ENCODE measurements at places on chromosomes 1 and 21.

DNA sequence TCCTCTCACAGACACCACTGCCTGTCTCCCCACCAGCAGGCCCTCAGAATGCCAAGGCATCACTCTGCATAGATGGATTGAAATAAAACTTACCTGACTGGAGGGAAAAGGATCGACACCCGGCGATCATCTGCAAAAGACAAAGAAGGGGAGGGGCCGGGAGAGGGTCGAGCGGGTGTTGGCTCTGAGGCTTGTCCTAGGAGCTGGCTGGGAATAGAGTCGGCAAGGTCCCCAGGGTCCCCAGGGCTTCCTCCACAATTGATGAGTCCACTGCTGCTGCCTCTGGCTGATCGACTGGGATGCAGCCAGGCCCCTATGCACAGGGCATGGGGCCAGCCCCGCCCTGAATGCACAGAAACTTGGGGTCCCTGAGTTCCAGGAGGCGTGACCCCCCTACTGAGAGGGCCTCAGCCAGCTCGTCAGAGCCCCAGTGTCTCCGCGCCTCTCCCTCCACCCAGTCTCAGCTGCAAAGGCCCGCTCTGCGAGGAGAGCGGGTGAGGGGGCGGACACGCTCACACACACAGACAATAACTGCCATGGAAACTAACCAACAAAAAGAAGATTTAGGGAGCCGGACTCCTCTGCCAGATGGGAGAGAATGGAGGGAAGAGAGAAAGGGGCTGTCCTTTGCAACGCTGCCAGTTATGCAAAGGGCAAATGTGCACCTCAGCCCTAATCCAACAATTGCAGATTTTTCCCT lies at the start of gene KLHDC8A:
KLHDC8A (minus strand) TSS at position 483 of the 700 bp plus-strand sequence. CDS start 13,318 bp downstream, outside the sequence.
- DNase-seq: no peak

DNA sequence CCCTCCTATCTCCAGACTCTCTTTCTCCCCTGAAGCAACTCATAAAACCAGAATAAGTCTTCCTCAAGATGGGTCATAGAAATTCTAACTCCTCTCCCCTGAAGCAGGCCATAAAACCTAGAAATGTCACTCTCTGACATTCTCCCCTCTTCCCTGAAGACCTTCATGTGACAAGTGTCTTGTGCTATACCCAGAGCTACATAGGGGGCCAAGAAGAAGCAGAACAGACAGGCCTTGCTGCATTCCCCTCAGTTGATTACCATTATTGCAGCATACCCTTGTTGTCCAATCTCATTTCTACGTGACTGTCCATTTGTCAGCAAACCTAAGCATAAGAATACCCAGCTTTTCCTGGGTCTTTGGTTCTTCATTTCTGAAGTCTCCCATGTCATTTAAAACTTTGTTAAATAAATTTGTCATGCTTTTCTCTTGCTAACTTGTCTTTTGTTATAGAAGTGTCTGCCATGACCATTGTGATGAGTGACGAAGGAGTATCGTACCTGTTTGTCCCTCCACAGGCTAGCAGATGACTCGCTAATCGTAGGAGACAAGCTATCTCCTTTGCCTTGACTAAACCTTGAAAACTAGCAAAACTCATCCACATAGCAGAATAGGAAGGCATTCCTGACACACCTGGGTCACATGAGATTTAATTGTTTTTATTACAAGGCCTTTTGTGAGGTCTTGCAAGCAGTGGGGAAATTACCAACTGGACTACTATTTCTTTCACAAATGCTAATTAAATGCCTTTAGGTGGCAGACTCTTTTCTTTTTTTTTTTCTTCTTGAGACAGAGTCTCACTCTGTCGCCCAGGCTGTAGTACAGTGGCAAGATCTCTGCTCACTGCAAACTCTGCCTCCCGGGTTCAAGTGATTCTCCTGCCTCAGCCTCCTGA lies 39.4 kb upstream of the ZNF326 start:
- DNase-seq: no peak

GRCh38 chr1:171563675-171564074 lies 58.4 kb upstream of the MYOCOS start:
- DNase-seq: no peak

- no peak for DNase-seq
Observed at GRCh38 chr1:215825056-215825455, 258.0 kb downstream of the KCTD3 start.

GRCh38 chr1:15603050-15603965 lies 13.9 kb upstream of the DDI2 start:
- peak; percentile 96 for DNase-seq

DNA sequence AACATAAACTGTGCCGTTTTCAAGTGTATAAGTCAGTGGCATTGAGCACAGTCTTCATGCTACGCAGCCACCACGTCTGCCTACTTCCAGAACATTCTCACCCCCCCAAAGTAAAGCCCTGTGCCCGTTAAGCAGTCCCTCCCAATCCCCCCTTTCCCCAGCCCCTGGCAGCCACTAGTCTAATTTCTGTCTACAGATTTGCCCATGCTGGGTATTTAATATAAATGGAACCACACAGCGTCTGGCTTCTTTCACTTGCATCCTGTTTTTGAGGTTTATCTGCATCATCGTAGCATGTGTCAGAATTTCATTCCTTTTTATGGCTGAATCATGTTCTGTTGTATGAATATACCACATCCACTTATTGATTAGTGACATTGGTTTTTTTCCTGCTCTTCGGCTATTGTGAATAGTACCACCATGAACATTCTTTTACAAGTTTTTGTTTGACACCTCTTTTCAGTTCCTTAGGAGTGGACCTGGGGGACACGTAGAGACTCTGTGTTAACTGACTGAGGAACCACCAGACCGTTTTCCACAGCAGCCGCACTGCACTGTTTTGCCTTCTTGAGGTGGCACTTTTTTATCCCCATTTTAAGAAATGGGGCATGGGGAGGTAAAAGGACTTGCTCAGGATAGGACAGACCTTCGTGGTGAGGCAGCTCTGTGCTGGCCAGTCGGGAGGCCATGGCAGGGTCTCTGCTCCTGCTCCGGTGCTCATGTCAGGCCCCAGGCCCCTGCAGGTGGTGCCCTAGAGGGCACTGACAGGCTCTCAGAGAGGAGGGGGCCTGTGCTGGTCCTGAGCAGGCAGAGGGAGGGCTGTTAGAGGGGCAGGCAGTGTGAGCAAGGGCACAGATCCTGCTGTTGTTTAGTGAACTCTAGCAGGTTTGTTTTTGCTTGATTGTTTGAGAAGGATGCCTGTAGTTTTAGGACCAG lies 123.8 kb downstream of the PCBP3 start:
- no peak for DNase-seq

DNA sequence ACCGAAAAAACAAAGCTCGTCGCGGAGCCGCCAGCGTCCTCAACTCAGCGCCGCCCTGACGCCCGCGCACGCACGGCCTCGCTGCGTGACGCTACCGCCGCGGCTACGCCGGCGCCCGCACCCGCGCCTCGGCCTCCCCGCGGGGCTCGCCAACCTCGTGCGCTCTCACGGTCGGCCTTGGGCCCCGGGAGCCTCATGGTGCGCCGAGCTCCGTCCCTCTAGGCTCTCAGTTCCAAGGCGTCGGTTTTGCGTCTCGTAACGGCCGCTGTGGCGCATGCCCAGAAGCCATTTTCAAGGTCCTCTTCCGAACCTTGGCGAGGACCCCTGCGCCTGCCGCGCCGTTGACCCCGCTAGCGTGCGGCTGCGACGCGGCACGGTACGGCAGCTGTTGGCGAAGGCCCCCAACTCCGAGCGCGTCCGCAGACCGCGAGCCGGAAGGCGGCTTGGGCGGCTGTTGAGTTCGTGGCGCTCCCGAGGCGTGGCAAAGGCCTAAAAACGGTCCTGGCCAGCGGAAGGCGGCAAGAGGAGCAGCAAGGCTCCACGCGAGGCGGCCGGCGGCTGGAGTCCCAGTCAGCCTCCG lies at the start of gene HENMT1:
HENMT1 (minus strand) TSS at position 64 of the 580 bp plus-strand sequence. CDS start 1,209 bp downstream, outside the sequence.
- DNase-seq: peak; percentile 69

DNA sequence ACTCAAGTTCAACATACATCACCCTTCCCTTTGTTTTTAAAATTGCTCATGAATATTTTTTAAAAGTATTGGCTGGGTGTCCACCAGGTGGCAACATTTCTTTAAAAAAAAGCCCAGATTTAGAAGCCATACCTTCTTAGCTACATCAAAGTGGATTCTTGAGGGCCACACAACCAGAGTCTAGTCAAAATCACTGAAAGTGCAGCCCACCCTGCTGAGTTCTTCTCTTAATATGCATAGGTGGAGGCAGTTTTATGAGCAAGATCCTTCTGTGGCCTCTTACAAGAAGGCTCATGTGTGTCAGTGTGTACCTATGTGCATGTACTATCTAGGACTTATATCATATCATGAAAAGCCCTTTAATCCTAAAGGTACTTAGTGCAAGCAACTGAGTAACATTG lies 16.9 kb upstream of the GNG12 start:
- DNase-seq: peak; percentile 24

DNA sequence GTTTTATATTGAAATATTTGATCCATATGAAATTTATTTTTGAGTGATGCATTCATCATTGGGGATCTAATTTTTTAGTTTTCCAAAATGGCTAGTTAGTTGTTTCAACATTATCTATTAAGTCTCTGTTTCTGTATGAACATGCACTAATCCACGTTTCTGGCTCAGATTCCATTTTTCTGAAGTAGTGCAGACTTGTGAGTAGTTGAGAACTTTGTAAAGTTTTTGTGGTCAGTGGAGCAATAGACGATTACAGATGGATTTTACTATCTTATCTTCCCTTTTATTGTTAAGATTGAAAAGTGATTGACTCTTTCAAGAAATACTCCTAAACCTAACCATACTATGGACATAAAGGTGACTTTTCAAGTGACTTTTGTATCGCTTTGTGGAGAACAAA lies 16.7 kb downstream of the SOAT1 start:
- peak; percentile 65 for DNase-seq

- peak; percentile 32 for DNase-seq
Observed at GRCh38 chr1:186188004-186188539, 187.0 kb downstream of the TPR start.

DNA sequence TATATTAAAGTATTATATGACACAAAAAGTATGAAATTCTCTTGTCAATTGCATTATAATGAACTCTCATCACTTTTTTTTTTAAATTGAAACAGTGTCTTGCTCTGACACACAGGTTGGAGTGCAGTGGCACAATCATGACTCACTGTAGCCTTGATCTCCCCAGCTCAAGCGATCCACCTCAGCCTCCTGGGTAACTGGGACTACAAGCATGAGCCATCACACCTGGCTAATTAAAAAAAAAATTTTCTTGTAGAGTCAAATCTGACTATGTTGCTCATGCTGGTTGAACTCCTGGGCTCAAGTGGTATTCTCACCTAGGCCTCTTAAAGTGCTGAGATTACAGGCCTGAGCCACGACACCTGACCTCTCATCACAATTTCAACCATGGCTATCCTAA lies 259.3 kb downstream of the S1PR1 start:
- DNase-seq: no peak

- peak; percentile 88 for DNase-seq
Observed at GRCh38 chr1:30877205-30877912, 31.2 kb downstream of the SDC3 start.

GRCh38 chr1:29094433-29094832 lies 29.3 kb downstream of the TMEM200B start:
- DNase-seq: no peak

GRCh38 chr1:160005070-160005469 lies 26.7 kb downstream of the PIGM start:
- DNase-seq: no peak

GRCh38 chr1:231240531-231240882 lies 505 bp upstream of the GNPAT start:
- no peak for DNase-seq

DNA sequence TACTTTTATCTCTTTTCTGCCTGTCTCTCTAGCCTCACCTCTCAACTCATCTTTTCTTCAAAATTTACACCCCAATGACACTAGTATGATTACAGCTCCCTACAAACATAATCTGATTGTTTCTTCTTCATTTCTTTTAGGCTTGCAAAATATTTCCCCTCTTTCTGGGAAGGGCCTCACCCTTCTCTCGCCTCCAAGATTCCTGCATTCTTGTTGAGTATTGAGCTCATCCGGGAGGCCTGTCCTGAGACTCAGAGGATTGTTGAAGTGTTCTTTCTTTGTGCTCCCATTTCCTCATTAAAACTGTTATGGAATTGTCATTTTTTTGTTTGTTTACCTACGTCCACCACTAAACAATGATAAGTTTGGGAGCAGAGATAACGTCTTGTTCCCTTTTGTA lies 99.1 kb upstream of the CHRM3 start:
- DNase-seq: no peak

DNA sequence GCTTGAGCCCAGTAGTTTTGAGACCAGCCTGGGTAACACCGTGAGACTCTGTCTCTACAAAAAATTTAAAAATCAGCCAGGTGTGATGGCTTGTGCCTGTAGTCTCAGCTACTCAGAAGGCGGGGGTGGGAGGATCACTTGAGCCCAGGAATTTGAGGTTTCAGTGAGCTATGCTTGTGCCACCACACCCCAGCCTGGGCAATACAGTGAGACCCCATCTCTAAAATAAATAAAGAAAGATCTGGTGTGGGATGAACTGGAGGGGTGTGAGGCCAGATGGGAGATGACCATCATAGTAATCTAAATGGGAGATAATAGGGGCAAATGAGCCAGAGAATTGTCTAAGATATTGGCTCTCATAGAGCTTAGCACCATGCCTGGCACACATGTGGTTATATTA lies 60.1 kb upstream of the TRABD2B start:
- DNase-seq: no peak
